ENCODE measurements at places on chromosomes 4 and X. TPM values are rescaled to one million over a fixed set of nuclear protein-coding genes. Genes with fewer than 3 reads are reported as not detected.

OCIAD1 gene
- total RNA-seq = 84.4 TPM

ANKRD50 gene
- 3.7 TPM for total RNA-seq

CLIC2 gene
- total RNA-seq = 6.5 TPM

GAGE12F gene
- not detected for total RNA-seq

CC2D2A gene
- total RNA-seq = 2.9 TPM

GRCh38 chrX:109264878-109265277 is 217.0 kb downstream of the GUCY2F start:
- DNase-seq = no peak

DNA sequence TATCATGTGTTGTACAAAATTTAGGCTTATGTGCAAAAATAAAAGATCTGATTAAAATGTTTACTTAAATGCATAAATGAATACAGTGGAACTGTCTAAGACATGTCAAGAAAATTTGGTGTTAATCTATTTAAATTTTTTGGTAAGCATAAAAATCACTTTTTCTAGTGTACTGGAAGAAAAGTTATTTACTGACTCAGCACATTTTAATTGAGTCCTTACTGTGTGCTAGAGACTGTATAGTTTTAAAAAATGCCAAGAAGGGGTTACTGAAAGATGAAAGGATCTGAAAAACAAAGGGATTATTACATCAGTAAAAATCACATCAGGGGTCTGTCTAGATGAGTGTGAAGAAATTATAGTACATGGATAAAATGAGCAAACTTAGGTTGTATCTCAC is 60.6 kb downstream of the RAPGEF2 start:
- no peak for DNase-seq

DNA sequence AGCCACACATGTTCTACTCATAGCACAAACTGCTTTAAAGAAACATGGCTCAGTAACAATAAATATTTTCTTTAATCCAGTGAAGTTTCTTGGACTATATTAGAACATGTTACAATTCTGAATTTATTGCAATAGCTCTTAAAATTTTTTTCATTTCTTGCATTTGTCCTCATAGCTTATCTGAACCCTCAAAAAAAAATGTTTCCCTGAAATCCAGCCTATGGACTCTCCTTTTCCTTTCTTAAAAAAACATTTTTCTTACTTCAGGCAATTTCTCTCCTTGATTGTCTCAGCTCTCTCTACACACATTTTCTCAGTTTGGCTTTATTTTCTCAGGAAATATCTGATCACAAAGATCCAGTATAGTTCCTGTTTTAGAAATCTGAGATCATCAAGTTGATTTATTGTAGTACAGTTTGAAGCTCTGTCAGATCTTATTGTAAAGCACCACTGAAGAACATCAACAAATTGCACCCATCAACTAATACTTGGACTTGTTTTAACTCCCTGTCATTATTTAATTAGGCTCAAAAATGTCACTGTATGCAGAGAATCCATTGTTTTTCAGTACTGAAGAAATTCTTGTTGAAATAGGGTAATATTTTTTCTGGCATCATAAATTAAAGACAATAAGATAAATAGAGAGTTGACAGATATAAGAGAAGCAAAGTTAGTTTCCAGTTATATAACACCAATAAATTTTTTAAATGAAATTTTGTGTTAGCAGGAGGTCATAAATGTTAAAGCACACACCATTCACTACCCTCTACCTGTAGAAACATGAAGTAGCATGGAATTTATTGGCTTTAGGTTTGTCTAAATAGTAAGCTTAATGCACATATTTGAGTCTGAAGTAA is 317.7 kb downstream of the ARHGAP24 start:
- no peak for DNase-seq

DNA sequence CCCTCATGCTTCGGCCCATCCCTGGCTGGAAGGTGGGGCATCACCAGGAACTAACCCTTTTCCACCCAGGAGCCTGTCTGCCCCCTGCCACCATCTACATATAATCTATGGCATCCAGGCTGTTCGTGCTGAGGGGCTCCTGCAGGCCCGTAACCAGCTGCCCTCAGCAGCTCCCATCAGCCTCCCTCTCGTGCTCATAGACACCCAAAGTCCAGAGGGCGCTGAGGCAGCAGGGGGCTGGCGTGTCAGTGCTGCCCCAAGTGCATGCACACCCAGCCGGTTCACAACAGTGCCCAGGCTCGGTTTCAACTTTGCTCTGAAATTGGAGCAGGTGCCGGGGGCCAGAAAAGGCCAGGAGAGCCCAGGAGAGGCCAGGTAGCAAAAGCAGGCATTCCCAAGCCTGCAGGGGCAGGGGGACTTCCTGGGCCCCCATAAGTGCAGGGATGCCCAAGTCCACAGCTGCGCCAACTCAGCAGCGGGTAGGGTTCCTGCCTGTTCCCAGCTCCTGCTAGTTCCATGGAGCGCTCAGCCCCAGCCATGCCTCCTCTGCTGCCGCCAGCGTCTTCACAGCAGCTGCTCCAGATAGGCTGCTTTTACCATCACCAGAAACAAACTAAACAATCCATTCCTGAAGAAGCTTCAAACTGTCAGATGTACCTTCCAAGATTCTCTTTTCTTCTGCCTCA is 558.2 kb upstream of the GNPDA2 start:
- no peak for DNase-seq

DNA sequence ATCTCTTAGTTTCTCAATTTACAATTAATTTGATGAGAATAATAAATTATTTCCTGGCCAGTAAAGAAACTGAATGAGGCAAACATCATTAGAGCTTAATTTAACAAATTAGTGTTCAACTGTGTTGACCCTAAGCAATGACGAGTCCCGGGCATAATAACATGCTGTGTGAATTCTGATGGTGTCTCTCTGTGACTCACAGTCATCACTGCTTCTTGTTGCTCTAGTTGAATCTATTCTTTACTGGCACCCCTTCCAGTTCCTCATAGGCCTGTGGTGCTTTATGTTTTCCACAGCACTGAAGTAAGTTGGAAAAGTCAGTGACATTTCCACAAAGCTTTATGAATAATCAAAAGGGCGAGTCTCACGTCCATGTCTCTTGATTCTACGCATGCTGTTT is 57.7 kb upstream of the SLC7A11 start:
- DNase-seq = no peak

DNA sequence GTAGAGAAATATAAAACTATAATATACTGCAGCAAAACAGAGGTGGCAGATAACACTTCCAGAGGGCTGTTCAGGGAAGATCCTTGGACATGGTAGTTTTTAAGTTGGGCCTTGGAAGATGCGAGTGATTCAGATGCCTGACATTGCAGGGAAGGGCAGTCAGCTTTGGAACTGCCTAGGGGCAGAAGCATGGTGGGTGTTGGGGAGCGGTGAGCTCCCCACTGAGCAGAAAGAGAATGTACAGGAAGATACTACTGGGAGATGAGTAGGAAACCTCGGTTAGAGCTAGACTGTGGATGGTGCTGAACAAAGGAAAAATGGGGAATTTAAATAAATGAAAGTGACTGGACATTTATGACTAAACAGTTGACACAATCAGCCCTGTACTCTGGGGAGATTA is 24.9 kb upstream of the SEC24B start:
- no peak for DNase-seq

- no peak for DNase-seq
These were observed 1615.3 kb downstream of the PCDH18 start for GRCh38 chr4:135917011-135917410.

DNA sequence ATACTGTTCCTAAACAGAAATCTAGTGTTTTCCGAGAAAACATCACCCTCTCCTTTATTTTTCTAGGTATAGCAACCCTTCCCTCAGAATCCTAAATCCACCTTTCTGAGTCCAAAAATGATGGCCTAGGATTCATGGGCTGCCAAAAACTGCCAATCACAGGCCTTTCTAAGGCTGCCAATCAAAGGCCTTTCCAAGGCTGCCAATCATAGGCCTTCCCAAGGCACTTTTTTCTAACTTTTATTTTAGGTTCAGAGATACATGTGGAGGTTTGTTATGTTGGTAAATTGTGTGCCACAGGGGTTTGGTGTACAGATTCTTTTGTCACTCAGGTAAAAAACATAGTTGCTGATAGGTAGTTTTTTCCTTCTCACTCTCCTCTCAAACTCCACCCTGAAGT is 673.7 kb downstream of the FAT4 start:
- no peak for DNase-seq

DNA sequence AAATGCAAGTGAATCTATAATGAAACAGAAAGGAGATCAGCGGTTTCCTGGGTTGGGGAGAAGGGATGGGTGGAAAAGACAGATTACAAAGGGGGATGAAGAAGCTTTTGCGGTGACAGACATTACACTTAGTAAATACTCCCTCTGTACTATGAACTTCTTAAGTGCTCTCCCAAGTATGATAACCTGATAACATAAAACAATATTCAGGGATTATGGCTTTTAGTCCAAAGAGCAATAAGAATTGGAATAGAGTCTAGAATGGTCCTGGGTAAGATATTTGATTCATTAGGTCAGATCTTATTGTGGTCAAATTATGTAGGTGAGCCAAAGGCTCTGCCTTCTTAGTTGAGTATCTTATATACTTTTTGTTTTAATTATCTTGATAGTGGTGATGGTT is 9.2 kb downstream of the LRRC66 start:
- no peak for DNase-seq

- no peak for DNase-seq
These were observed 1.1 kb downstream of the HCFC1 start for GRCh38 chrX:153970357-153971123.

DNA sequence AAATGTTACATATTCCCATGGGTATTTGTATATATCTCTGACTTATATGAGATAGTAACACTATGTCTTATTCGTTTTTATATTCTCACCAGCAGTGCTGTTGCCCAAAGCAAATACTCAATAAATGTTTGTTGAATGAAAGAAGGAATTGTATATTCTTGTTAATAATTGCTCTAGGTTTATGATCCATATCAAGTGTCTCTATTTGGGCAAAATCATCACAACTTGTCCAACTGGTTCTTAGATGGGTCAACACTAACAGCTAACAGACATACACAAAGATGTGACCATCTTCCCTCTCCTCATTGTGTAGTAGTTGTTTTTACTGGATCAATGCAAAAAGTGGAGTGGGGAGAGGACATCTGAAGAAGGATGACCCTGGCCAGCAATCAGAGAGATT is 6.6 kb upstream of the APLN start:
- DNase-seq = no peak

DNA sequence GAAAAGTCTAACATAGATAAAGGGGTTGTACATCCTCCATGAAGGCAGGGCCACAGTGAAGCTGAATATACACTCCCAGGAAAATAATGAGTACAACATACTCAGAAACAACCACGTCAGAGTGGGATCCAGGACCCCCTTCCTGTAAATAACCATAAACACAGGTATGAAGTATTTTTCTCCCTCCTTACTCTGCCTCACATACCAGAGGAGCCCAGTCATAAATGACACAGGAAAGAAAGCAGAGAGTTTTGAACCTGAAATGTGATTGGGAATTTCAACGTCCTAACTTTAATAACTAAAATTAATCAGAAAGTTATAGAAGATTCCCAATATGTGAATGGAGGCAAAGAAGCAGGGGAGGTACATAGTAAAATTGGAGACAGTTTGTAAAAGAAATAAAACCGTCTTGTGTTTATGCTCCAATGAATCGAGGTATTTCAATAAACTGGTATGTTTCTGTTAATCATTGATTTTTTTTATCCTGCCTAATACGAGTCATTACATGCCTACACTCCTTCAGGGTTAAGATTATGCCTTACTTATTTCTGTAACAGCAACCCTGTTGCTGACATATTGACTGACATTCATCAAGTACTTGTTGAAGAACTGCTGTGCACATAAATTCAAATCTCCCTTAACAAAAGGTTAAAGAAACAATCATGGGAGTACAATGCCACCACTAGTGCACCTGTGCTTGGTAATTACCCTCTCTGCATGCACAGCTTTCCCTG is 431.3 kb downstream of the KCNIP4 start:
- no peak for DNase-seq

DNA sequence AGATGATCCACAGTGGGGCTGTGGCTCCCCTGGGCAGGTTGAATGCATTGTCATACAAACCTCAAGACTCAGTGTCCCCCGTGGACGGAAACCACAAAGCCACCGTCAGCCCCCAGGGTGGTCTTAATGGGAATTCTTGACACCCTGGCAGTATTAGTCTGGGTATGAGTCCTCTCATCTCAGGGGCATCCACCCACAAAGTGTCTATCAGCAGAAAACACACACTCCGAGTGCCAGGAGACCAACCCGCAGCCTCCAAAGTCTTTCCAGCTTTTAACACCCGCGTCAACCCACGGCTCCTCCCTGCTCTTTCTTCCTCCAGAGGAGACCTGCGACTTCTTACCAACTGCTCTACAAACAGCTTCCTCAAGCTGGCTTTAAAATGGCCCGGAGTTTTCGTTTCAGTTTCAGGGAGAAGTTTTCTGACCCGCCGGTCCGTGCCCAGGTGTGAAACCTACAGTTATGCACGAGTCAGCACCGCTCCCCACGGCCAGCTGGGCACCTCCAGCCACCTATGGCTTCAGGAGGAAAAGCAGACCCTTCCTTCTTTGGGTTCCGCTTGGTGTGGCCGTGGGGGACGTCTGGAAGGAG is 14.4 kb upstream of the ASMTL start:
- DNase-seq = no peak

GRCh38 chrX:29237972-29238371 is 650.7 kb downstream of the IL1RAPL1 start:
- DNase-seq = no peak

DNA sequence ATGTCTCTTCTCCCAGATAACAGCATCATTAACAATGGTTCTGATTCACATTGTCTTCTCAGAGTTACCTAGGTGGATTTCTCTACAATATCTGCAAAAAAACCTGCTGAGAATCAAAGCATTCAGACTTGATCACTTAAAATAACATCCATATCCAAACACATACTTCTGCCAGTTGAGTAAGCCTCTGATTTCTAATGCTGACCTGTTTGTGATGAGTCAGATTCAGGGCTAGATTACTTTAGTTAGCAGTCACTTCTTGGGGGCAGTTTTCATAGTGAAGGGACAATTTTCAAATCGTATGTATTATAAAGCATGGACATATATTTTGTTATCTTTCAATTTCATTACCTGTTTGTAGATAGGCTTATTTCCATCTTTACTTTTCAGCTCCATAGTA is 35.5 kb downstream of the CCNI start:
- no peak for DNase-seq

Data from gastrocnemius medialis (tissue), 4 donors.